ENCODE measurements at places on chromosomes 2 and 18. TPM values are rescaled to one million over a fixed set of nuclear protein-coding genes. Genes with fewer than 3 reads are reported as not detected.

- no peak for DNase-seq
Measured at GRCh38 chr2:219488149-219488843, 10.4 kb upstream of the GMPPA start.

DNA sequence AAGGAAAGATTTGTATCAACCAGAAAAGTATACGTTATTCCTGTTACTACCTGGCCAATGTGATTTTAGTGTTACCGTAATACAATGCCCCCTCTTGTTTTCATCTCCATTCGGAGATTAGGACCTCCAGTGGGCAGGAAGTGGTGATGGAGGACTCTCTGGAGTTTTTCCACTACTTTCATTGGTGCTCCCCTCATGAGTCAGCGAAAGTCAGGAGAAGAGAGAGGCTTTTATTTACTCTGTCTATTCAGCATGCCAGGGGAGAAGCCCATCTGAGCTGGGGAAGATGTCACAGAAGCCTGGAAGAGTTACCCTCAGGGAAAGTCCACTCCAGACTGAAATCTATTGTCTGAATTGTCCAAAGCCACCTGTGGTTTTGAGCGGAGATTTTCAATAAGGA, 88.2 kb upstream of the THUMPD2 start:
- DNase-seq = no peak

Gene ABCB11
- polyA plus RNA-seq = 0.21 TPM

Gene PROKR1
- polyA plus RNA-seq = 0.29 TPM

Gene CCDC74B
- 1.8 TPM for polyA plus RNA-seq

Data from muscle of back (tissue), 13 donors.